ENCODE measurements at places on chromosomes 5 and 9.

- peak; percentile 48 for DNase-seq
These were observed 717.9 kb upstream of the WWC1 start for GRCh38 chr5:167573370-167574127.

DNA sequence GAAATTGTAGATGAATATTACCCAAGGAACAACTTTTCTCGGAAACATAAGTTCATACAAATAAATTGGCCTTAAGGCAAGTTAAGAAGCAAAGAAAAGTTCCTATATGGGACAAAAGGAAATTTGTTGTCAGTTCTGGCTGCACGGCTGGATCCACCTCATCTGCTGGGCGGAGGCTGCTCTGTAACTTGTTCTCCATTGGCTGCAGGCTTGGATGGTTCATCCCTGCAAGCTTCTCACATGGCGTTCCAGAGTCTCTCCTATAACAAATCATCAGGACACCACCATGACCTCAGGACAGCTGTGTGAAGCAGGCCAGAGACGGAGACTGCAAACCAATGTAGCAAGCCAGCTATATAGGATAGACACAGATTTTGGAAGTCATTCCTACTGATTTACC, 81.4 kb upstream of the DAB2 start:
- no peak for DNase-seq

DNA sequence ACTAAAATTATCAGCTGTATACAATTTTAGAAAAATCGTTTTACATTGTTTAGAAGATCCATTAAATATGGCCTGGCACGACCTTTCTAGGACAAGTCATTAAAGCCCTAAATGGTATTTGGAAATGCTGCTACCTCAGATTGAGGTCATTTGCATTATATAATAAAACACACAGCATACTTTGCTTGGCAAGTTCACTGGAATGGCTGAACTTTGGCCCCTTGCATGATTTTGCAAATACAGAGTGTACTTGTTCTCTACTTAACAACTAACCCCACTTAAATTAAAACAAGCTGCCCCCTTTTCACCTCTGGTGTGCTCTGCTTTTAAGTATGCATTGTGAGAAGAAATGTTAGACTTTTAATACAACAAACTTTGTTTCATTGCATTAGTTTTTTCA, 860.1 kb downstream of the PTPRD start:
- DNase-seq = no peak

GRCh38 chr9:131735238-131736128, 4.4 kb downstream of the RAPGEF1 start:
- no peak for DNase-seq

GRCh38 chr5:59826996-59827395, 66.5 kb downstream of the PDE4D start:
- no peak for DNase-seq

GRCh38 chr5:60856066-60856465, 12.0 kb upstream of the ELOVL7 start:
- peak; percentile 40 for DNase-seq

DNA sequence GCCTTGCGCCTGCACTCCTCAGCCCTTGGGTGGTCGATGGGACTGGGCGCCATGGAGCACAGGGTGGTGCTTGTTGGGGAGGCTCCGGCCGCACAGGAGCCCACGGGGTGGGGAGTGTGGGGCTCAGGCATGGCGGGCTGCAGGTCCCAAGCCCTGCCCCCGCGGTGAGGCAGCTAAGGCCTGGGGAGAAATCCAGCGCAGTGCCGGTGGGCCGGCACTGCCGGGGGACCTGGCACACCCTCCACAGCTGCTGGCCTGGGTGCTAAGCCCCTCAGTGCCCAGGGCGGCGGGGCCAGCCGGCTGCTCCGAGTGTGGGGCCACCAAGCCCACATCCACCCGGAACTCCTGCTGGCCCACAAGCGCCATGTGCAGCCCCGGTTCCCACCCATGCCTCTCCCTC, 358.8 kb upstream of the RIOK2 start:
- DNase-seq = no peak

DNA sequence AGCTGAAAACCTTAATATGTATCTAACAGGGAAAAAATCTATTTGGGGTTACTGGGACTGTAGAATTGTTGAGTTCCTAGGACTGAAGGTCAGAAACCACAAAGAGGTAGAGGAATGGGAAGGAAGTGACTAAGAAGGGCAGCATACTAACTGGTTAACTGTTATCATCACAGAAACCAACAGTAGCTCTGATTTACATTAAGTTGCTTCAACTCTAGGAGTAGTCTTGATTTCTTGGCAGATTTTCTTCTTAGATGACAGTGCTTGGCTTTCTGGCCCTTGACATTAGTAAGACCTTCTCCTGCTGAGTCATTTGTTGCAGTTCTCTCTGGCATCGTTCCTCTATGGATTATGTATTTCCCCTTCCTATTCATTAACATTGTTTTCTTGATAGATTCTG, 116.1 kb upstream of the RASA1 start:
- peak; percentile 93 for DNase-seq

- no peak for DNase-seq
These were observed 135.4 kb upstream of the PRSS3 start for GRCh38 chr9:33659921-33660320.

- no peak for DNase-seq
These were observed 157.2 kb upstream of the ISL1 start for GRCh38 chr5:51225789-51226742.

DNA sequence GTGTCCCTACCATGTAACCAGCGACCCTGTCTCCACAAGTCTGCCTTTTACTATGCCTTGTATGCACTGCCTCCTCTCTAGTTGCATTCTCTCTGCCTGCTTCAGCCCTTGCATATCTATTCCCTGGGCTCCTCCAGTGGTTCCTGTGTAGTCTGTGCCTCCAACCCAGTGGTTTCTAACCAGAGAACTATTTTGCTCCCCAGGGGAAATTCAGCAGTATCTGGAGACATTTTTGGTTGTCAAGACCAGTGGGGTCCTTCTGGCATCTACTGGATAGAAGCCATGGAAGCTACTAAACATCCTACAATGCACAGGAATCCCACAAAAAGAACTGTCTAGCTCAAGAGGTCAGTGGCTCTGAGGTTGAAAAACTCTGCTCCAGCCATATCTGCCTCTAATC, 224.1 kb upstream of the RASEF start:
- peak; percentile 48 for DNase-seq

DNA sequence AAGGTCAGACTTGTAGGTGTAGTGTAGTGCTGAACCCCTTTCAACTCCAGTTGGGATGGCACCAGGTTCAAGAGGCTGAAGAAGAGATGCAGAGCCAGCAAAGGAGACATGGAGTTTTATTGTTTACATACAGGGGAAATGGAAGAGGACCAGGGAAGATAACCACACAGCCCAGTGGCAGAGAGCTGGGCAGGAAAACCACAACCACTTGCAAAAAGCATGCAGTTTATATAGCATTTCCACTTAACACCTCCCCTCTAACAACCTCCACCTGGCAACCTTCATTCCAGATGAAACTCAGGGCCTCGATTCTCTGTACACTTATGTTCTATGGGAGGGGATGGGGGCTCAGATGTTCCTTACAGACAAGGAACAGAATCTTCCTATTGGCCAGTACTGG, 56.9 kb downstream of the SNX24 start:
- no peak for DNase-seq

DNA sequence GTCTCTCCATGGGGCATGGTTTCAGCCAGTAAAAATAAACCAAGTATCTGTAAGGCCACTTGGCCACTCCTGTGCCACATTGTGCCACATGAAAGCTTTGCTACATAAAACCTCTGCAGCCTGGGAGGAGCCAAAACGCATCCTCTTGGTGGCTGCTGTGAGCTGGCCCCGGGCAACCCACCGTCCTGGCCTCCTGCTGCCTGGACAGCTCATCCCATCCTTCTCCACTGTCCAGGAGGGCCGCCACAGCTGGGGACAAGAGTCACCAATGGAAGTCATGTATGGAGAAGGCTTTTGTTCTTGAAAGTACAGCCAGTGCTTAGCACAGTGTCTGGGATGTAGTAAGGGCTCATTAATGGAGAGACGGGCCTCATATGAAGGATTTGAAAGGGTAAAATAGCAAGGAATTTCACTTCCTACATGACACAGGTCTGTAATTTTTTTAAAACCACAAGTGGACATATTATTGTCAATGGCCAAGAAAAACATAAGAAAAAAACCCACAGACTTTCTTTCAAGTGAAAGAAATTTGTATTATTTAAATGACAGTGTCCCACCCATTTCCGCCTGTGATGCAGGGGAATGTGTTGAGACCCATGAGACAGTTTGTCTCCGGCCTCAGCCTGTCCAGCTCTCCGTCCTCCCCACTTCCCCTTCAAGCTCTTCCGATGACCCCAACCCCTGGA, 6.6 kb downstream of the PTGES start:
- peak; percentile 64 for DNase-seq

DNA sequence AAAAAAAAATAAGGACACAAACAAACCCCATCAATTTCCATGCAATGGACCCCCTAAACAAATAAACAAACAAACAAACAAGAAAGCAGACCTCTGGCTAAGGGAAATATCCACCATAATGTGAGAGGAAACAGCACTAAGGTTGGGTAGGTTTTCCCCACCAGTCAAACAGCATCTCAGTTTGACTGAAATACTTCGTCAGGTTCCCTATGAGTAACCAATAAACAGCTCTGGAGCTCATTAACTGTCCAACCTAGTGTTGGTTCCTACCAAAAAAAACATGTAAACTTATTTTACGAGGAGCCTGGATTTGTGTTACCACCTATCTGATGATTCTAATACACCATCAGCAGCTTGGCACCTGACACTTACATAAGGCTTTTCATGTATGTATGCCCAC, 198.5 kb upstream of the TARS1 start:
- no peak for DNase-seq

DNA sequence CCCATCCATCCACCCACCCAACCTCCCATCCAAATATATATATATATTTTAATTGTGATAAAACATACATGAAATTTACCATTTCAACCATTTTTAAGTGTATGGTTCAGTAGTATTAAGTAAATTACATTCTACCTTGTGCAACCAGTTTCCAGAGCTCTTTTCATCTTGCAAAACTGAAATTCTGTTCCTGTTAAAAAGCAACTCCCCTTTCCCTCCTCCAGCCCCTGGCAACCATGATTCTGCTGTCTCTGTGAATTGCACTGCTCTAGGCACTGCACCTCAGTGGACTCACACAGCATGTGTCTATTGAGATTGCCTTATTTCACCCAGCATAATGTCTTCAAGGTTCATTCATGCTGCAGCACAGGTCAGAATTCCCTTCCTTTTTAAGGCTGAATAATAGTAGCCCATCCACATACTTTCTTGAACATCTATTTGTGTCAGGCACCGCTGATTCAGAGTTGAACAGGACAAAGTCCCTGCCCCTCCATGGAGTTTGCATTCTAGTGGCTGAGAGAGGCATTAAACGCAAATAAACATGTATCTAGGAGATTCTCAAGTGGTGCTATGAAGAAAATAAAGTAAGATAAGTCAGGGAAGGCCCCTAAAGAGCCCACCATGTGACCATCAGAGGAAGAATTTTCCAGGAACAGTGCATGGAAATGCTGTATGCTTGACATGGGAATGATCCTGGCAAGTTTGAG, 24.0 kb downstream of the CSF1R start:
- peak; percentile 36 for DNase-seq

GRCh38 chr5:156121234-156121633, 205.7 kb upstream of the SGCD start:
- peak; percentile 31 for DNase-seq

DNA sequence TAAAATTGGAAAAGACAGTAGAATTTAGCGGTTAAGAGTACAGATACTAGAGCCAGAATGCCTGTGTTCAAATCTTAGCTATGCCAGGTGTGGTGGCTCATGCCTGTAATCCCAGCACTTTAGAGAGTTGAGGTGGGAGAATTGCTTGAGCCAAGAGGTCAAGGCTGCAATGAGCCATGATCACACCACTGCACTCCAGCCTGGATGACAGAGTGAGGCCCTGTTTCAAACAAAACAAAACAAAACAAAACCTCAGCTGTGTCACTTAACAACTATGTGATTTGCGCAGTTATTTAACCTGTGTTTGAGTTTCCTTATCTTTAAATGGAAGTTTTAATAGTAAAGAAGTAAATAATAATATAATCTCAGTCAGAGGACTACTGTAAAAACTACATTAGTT, 68.3 kb downstream of the TBCA start:
- DNase-seq = no peak

- DNase-seq = no peak
These were observed 431.6 kb downstream of the PRR16 start for GRCh38 chr5:120895660-120896059.

GRCh38 chr9:116589392-116590354, 97.4 kb upstream of the TRIM32 start:
- peak; percentile 77 for DNase-seq

GRCh38 chr9:77851882-77852595, 179.6 kb downstream of the GNAQ start:
- no peak for DNase-seq

DNA sequence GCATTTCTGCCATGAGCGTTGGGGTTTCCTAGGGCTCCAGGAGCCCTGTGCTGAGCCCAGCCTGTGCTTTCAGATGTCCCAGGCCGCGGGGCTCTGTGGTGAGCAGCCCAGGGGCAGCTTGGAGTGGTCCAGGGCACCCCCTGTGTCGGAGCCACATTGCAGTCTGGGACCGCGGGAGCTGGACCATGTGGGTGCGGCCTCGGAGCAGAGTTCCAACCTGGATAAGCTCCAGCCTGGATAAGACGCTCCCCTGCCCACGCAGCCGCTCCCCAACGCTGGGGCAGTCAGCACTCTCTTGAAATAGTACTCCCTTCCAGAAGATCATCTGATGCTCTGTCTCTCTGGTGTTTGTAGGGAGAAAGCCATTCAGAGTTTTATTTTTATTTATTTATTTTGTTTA, 111.1 kb downstream of the WNK2 start:
- DNase-seq = no peak

DNA sequence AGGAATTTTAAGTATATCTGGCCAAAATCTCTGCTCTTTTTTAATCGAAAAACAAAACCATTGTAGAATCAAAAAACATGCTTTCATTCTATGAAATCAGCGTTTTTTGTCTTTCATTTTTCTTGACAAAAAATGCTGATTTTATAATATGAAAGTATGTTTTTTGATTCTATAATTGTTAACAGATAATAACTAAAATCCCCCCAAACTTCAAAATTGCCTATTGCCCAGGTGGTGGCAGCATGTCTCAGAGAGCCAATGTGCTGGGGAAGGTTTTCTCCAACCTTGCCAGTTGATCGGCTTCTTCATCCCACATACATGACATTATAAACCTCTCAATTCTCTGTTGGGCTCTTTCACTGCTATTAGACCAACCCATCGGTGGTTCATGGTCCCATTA, 5.1 kb upstream of the SMIM15 start:
- peak; percentile 55 for DNase-seq

- no peak for DNase-seq
These were observed 149.2 kb downstream of the PBX3 start for GRCh38 chr9:125896404-125896803.

DNA sequence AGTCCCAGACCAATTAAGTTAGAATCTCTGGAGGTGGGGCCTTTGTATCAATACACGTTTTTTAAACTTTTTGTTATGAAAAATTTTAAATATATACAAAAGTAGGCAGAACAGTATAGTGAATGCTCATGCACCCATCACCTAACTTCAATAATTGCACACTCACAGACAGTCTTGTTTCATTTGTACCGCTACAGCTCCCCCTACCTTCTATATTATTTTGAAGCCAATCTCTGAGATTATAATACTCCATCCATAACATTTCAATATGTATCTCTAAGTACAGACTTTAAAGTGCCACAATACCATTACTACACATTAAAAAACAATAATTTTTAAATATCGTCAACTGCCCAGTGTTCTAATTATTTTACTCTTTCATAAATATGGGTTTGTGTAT, 32.9 kb downstream of the ISL1 start:
- DNase-seq = peak; percentile 20

- DNase-seq = no peak
These were observed 84.6 kb downstream of the GAPVD1 start for GRCh38 chr9:125346080-125346732.

- DNase-seq = no peak
These were observed 97.8 kb upstream of the IQGAP2 start for GRCh38 chr5:76305269-76305668.
